ENCODE measurements at places on chromosomes 16 and 17. TPM values are rescaled to one million over a fixed set of nuclear protein-coding genes. Genes with fewer than 3 reads are reported as not detected.

DNA sequence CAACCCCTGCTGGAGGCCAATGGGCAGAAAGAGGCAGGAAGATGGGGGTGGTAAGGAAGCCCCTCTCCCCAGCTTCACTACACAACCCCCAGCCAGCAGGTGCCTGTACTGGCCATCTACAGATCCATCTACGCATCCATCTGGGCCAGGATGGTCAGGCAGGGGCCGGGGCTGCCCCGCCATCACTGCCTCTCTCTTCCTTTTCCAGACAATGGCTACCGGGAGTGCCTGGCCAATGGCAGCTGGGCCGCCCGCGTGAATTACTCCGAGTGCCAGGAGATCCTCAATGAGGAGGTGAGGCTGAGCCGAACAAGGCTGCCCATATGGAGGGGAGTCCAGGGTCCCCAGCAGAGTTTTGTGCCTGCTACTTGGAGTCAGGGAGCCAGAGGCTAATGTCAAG lies 23.5 kb upstream of the SPPL2C start:
- DNase-seq: no peak

DNA sequence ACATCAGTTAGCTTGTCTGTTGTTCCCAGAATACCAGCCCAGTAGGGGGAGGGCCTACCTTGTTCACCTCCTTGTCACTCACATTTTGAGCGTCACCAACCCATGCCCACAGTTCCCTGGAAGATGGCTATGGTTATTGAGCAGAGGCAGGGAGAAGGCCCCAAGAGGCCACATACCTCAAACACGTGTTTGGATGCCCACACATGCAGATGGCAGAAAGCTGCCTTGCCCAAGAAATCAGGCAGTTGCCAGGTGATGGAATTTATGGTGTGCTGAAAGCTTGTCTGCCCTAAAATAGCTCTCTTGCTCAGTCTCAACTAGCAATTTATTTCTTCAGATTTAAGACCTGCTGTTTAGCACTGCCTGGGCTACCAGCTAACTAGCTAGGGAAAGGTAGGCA lies 16.5 kb upstream of the CMTM4 start:
- DNase-seq: no peak

- DNase-seq: no peak
Observed at GRCh38 chr16:88883946-88884345, 17.5 kb upstream of the PABPN1L start.

GRCh38 chr16:8493972-8494371 lies 96.3 kb downstream of the TMEM114 start:
- no peak for DNase-seq

- DNase-seq: peak; percentile 78
Observed at GRCh38 chr17:47225436-47225858, 16.3 kb downstream of the MYL4 start.

DNA sequence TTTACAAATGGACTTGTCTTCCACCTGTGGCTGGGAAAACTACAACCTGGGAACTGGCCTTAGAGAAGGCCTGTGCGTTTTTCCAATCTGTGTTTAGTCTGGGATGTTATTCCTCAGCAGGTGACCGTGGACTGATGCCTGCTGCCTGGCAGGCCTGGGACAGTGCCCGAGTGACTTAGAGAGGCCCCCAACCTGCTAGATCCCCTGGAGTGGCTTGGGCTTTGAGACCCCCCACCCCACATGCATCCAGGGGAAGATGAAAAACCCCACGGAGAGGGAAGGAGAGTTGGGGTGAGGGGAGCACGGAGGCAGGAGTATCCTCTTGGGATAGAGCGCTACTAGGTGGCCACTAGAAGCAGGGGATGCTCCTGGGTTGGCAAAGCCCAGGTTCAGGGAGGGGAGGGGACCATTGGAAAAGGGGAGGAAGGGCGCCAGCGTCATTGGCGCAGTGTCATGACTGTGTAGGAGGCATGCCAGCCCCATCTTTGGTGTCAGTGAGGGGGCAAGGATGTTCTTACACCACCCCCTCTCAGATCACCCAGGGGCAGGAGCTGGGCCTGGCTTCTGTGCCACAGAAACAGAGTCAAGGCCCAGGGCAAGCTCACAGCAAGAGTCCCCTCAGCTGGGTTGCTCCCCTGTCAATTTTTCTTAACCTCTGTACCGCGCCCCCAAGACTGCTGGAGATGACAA lies 54.1 kb downstream of the MEAK7 start:
- DNase-seq: no peak

Gene NPIPA3
- 2.3 TPM for total RNA-seq

Gene TVP23A
- 0.52 TPM for total RNA-seq

Gene HSD11B2
- total RNA-seq: 29.1 TPM

Gene PYCARD
- 25.1 TPM for total RNA-seq

Gene NUP88
- total RNA-seq: 37.4 TPM

Measured in mucosa of gallbladder (tissue), 1 donor.